ENCODE measurements at places on chromosomes 6 and 20.
A peak's percentile ranks its signal among the peaks of the same experiment; 100 is the strongest.

- no peak for DNase-seq
Measured at GRCh38 chr6:56096541-56096940, 150.8 kb downstream of the COL21A1 start.

GRCh38 chr20:10131732-10132345 lies 86.8 kb upstream of the SNAP25 start:
- no peak for DNase-seq

DNA sequence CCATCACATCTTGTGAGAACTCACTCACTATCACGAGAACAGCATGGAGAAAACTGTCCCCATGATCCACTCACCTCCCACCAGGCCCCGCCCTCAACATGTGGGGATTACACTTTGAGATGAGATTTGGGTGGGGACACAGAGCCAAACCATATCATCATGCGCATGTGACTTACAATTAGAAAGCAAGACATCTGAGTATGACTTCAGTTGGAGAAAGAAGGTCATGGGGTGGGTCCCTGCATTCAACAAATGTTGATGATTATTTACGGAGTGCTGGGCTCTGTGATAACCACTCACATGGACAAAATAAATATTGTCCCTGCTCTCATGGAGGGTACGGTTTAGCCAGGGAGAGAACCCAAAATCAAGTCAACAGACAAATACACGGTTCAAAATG lies 37.9 kb downstream of the VSTM2L start:
- no peak for DNase-seq

GRCh38 chr6:113146878-113147277 lies 710.3 kb upstream of the MARCKS start:
- no peak for DNase-seq

DNA sequence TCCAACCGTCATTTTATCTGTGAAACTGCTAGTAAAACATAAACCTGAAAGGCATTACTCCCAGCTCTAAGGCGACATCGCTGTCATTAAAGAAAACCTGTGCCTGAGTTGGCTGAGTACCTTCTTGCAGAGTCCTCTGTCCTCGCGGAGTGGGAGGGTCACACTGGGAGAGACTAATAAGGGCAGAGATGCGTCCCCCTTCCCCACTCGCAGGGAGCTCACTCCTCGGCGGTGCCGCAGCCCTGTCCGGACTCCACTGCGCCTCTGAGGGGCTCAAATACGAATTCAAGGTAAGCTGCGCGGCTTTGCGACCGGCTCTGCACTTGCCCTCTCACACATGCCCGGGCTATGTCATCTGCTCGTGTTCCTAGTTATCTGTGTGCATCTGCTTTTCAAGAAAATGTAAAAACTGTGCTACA lies at the start of gene COL19A1:
Gene COL19A1, plus strand, starts transcription at position 206 of the 419 bp plus-strand sequence. CDS start 13,012 bp downstream, outside the sequence.
- DNase-seq = no peak

DNA sequence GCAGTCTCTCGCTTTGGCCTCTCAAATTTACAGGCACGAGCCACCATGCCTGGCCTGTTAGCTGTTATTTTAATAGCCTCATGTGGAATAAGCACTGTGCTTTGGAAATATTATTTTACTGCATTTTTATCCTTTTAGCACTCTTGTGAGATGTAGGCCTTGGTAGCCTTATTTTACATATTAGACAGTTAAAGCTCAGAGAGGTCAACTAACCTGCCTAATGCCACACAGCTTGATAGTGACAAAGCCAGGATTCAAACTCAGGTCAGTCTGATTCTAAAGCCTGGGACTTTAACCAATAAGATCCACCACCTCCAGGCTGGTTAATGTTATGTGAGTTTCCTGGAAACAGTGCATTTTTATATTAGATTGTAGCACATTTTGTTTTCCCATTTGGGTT lies 9.5 kb downstream of the TNFAIP3 start:
- DNase-seq = no peak

DNA sequence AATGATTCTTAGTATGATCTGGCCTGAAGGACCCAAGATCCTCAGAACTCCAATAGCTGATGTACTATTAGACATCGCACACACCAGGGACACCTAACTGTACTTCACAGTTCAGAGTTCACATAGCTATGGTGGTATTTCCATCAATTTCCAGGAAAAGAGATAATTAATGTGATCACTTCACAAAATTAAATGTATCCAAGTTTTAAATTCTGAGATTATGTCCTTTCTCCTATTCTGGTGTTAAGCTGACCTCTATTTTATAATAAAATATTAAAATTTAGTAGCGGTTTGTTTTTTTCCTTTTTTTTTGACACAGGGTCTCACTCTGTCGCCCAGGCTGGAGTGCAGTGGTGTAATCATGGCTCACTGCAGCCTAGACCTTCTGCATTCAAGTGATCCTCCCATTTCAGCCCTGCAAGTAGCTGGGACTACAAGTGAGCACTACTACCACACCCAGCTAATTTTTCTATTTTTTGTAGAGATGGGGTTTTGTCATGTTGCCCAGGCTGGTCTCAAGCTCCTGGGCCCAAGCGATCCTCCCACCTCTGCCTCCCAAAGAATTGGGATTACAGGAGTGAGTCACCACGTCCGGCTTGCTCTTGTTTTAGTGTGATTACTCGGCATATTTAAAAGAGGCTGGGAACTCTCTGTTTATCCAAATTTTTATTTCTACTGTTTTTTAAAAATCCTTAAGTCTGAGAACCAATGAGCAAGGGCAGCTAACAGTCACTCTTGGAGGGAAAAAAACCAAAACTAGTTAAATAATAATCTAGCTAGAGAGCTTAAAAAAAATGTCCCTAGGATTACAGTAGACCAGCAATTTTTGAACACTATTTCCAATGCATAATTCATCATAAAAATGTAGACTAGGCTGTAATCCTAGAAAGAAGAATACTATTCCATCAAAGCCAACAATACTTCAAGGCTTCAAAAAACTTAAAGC lies 16.0 kb downstream of the KIF13A start:
- DNase-seq = peak; percentile 32

DNA sequence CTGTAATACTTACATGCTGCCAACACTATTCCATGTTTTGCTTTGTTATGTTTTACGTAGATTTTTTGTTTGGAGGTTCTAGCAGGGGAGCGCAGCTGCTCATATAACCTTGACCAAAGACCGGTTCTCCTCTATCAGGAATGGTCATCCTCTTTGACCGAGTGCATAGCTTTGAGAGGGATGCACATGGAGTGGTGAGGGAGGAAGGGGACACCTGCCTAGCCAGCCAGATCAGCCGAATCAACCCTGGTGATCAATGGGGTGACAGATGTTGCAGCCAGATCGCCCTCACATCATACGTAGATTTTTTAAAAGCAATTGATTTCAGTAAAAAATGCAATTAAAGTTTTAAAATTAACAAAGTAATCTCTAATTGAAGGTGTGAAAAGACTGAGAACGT lies 6.3 kb downstream of the DSTN start:
- DNase-seq = no peak

GRCh38 chr20:54058420-54059139 lies 11.8 kb downstream of the BCAS1 start:
- peak; percentile 54 for DNase-seq

- DNase-seq = no peak
Measured at GRCh38 chr20:46799781-46800408, 90.4 kb downstream of the SLC2A10 start.

DNA sequence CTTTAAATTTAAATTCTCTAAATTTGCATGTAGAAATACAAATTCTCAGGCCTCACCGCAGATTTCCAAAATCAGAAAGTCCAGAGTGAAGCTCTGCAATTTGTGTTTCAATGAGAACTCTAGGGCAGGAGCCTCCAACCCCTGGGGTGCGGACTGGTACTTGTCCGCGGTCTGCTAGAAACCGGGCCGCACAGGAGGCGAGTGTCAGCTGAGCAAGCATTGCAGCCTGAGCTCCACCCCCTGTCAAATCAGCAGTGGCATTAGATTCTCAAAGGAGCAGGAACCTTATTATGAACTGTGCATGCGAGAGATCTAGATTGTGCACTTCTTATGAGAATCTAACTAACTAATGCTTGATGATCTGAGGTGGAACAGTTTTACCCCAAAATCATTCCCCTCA lies 203.0 kb upstream of the PCSK2 start:
- no peak for DNase-seq

GRCh38 chr20:54625497-54625896 lies 150.1 kb downstream of the DOK5 start:
- DNase-seq = no peak

DNA sequence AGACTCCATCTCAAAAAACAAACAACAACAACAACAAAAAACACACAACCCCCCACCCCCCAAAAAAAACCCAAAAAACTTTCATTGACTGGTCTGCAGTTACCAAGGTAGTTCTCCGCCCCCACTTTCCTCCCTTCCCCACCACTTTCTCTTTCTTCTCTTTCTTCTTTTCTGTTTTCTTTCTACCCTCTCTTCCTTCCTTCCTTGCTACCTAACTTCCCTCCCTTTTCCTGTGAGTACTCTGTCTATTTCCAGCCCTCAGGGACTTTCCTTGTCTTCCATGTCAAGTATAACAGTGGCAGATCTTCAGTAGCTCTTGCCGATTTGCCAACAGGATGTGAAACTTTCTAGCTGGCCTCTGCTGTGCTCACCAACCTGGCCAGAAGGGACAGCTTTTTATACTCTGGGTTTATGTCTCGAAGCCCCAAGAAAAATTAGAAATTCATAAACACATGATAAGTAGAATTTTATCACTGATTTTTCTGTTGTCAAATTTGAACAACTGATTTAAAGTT lies 399.5 kb downstream of the QKI start:
- no peak for DNase-seq

- DNase-seq = no peak
Measured at GRCh38 chr20:38229376-38230252, 30.9 kb downstream of the KIAA1755 start.

DNA sequence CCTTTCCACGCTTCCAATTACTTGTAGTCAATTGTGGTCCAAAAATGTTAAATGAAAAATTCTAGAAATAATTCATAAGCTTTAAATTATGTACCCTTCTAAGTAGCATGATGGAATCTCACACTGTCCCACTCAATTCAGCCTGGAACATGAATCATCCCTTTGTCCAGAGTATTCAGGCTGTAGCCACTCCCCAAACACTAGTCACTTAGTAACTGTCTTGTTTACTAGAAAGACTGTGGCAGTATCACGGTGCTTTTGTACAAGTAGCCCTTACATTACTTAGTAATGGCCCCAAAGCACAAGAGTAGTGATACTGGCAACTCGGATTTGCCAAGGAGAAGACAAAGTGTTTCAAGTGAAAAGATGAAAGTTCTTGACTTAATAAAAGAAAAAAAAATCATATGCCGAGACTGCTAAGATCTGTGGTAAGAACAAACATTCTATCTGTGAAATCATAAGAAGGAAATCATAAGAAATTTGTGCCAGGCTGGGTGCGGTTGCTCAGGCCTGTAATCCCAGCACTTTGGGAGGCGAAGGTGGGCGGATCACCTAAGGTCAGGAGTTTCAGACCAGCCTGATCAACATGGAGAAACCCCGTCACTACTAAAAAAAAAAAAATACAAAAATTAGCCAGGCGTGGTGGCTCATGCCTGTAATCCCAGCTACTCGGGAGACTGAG lies 168.5 kb upstream of the SIM1 start:
- DNase-seq = peak; percentile 84

GRCh38 chr20:53077373-53078205 lies 105.4 kb downstream of the TSHZ2 start:
- peak; percentile 24 for DNase-seq

DNA sequence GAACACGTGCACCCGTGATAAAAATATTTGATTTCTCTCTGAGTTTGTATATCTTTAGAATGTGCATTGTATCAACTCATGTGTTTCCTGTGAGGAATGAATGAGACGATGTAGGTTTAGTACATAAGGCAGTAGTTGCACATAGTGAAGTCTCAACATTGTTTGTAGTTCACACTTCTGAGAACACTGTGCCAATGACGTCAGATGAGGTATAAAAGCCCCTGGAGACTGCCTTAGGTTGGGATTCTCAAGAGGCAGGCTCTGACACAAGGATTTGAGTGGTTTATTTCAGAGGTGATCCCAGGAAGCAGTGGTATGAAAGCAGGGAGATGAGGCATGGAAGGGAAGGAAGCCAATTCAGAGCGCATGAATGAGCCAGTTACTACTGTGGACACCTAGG lies 2.6 kb upstream of the NKAIN2 start:
- DNase-seq = no peak

DNA sequence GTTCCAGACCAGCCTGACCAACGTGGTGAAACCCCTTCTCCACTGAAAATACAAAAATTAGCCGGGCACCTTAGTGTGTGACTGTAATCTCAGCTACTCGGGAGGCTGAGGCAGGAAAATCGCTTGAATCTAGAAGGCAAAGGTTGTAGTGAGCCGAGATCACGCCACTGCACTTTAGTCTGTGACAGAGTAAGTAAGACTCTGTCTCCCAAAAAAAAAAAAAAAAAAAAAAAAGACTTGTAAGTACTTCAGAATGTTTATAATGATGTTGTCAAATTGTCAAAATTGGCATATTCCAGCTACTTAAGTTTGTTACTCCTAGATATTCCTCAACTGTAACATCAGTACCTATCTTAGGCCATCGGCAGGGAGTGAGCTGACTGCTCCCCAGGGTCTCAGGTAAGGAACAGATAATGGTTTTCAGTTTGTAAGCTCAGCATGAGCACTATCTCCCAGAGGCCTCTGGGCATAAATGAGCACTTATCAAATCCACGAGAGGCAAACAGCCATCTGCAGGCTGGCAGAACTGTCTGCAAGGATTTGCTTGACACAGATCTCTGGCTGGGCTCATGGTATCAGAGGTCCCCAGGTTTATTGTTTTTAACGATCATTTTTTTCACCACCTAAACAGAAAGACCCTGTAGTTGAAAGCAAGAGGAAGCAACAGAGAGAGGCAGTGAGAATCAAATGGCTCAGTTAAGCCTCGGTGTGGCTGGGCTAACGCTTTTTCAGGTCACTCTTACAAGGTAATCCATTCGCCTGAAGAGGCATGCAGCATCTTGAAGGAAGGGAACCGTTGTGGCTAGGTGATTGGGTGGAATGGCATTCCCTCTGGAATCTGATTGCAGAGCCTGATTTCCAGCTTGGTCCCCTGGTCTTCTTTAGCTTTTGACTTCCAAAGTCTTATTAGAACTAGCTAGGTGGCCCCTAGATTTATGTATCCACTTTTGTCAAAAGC lies 115.9 kb downstream of the LY86 start:
- DNase-seq = no peak

DNA sequence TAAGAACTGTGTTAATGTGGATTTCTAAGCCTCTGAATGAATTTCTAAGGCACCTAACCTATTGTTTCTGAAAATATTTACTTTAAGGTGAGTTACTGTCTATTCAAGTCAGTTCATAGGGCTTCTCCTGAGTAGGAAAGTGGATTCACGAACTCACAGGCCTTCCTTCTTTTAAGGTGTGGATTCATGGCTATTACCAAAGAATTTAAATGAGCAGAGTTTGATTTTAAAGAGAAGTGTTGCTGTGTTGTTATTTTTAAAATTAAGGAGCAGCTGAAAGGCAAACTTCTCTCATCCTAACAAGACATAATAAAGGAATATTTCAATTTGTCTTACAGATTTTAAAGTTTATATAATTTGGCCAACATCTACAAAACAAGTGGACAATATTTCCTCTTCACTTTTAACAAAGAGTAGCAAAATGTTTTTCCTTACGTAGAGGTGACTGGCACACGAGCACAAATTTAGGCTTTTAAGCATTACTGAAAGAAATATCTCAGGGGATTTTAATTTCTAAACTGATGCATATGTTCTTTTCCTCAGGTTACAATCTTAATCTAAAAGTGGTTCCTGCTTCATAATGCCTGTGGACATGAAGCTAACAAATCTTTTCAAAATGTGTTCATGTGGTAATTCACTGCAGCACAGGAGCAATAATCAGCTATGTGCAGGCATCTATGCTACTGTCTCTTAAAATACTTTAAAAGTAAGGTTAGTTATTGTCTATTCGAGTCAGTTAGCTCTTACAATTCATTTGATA lies 602 bp upstream of the TSPYL4 start:
- no peak for DNase-seq
